ENCODE measurements at places on chromosomes 3 and 15.

DNA sequence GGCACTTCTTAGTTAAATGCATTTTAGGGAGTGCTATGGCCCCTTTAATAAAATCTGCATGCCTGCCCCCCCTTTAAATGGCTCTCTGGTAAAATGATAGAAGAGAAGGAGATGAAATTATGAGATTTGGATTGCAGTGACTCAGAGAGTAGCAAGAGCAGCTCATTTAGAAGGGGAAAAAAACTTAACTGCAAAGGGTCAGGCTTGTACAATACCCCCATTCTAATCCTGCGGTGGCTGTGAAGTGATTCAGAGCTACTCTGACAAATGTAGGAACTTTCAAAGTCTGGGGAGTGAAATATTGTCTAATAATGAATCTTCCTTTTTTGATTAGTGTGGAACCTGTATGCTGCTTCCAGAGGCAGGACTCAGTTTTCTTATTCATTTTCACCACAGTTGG lies 44.1 kb upstream of the TBC1D23 start:
- no peak for DNase-seq

DNA sequence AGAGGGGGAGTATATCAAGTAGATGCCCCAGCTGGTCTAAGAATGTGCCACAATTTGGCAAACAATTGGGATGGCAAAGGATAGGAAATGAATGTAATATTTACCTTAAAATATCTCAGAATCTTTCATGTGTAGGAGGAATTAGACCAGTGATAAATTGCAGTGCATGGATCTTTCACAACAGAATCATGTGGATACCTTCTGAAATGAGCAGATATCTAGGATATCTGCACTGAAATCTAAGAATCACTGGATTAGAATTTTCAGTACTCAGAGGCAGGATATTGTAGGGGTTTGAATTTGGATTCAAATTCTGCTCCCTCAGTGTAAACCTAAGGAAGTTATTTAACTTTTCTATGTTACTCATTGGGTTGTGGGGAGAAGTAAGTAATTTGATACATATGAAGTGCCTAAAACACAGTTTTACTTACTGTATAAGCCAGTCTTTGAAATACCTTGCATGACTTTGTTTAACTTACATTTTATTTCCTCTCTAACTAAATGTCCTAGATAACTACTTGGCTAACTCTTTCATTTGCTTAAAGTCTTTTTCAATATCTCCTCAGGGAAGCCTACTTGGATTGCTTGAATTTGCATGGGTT lies 8.8 kb downstream of the IL1RAP start:
- no peak for DNase-seq

DNA sequence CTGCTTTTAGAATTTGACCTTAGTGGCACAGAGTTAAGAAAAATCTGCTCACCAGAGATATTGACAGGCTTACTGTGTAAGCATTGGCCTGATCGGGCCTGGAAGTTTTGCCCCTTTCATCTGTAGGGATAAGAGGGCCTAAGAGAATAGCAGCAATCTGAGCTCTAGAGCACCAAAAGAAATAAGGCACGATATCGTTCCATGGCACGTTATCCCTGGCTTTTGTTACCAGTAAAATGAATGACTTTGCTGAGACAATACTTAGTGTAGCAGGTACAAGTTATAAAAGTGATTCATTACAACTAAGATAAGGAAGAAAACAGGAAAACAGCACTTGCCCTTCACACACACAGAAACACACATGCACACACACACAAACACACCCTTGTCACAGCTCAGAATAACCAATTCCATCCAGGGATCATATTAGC lies 5.0 kb downstream of the THBS1 start:
- DNase-seq: peak; percentile 49

GRCh38 chr15:29268706-29269484 lies 727 bp downstream of the NSMCE3 start:
- DNase-seq: peak; percentile 30

- no peak for DNase-seq
These were observed 40.0 kb downstream of the TRH start for GRCh38 chr3:130014526-130014925.

- DNase-seq: no peak
These were observed 102.9 kb upstream of the CHRM5 start for GRCh38 chr15:33865416-33865815.

DNA sequence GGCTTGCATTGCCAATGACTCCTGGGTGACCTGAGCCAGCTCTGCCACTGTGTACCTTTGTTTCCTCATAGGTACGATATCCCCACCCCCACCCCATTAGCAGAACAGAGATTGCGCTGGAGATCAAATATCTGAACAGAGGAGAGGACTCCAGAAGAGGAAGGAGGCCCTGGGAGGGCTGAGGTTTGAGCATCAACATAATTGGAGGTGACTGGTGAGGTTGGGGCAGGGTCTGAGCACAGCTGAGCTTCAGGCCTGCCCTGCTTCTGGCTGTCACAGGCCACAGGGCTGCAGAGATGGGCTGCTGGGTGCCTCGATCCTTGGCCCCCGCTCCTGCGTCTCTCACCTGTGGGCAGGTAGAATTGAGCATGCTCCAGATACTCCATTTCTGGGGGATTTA lies 21.3 kb upstream of the CACNA2D2 start:
- DNase-seq: no peak

DNA sequence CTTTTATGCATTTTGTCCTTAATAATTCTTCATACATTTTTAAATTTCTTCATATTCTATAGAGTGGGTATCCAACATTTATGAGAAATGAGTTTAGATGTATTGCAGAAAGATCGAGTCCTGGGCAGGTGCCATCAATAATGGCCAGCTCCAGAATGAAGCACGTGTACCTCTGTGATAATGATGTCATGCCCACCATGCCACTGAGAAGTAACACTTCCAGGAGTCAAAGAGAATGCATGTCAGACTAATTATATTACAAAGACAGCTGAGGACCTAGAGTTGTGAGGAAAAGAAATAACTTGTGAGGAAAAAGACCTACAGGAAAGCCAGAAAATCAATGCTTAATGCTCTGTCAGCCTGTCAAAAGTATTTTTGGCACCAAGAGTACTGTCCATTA lies 157.4 kb upstream of the P2RY1 start:
- no peak for DNase-seq

- DNase-seq: no peak
These were observed 116.8 kb upstream of the CNTN6 start for GRCh38 chr3:976006-976405.

- no peak for DNase-seq
These were observed 33.9 kb downstream of the DZIP1L start for GRCh38 chr3:138081371-138082084.

DNA sequence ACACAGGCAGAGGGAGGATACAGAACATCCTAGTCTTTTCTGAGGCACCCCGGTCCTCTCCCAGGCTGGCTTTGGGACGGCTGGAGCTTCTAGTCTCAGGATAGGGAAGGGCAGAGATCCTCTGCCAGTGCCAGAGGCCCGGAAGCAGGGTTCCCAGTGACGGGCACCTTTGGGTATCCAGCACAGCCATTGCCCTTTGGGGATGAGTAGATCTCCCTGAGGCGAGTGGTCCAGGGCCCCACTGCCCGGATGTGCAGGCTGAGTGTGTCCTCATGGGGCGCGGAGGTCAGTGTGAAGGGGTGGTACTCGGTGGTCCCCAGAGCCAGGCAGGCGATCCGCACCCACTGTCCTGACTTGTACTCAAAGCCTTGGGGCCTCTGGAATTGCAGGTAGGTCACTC lies 18.3 kb downstream of the DUOX2 start:
- no peak for DNase-seq

GRCh38 chr15:66743703-66744536 lies 41.9 kb downstream of the SMAD6 start:
- DNase-seq: peak; percentile 58

- peak; percentile 34 for DNase-seq
These were observed 345.2 kb downstream of the VPS13C start for GRCh38 chr15:61715082-61715481.

- DNase-seq: peak; percentile 77
These were observed 147.1 kb downstream of the PGPEP1L start for GRCh38 chr15:98860281-98861041.

- peak; percentile 30 for DNase-seq
These were observed 28.5 kb downstream of the COMMD2 start for GRCh38 chr3:149723781-149724180.

GRCh38 chr3:4601892-4602291 lies 108.7 kb downstream of the ITPR1 start:
- peak; percentile 47 for DNase-seq

GRCh38 chr3:184620475-184621119 lies 59.0 kb downstream of the EPHB3 start:
- DNase-seq: no peak

DNA sequence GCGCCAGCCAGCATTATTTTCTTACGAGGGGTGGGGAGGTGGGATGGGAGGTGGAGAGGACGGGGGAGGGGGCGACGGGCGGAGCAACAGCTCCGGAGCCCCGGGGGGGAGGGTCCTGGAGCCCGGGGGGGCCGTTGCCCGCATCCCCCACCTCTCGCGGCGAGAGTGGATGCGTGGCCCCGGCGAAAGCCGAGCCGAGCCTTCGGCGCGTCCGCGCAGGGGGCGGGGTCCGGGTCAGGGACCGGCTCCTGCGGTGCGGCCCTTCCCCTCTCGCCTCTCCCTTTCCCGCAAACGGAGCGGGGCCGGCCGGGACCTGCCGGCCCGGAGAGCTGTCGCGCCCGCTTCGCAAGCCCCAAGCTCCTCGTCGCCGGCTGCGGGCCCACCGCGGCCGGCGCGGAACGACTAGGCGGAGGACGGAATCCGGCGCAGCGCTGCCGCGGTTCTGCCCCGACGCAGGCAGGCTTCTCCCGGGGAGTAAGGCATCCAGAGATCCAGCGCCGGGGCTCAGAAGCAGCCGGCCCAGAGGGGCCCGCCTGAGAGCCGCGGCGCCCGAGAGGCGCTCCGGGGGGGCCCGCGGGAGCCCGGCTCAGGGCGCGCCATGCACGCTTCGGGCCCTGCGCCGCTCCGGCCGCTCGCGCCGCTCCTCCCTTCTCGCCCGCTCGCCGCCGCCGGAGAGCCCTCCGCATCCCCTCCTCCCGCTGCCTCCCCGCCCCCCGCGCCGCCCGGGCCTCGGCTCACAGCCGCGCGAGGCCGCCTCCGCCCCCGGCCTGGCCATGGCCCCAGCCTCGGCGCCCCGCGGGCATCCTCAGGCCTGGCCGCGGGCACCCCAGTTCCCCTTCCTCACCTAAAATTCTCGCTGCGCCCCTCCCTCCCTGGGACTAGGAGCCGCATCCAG lies 459 bp upstream of the ADCY5 start:
- no peak for DNase-seq

DNA sequence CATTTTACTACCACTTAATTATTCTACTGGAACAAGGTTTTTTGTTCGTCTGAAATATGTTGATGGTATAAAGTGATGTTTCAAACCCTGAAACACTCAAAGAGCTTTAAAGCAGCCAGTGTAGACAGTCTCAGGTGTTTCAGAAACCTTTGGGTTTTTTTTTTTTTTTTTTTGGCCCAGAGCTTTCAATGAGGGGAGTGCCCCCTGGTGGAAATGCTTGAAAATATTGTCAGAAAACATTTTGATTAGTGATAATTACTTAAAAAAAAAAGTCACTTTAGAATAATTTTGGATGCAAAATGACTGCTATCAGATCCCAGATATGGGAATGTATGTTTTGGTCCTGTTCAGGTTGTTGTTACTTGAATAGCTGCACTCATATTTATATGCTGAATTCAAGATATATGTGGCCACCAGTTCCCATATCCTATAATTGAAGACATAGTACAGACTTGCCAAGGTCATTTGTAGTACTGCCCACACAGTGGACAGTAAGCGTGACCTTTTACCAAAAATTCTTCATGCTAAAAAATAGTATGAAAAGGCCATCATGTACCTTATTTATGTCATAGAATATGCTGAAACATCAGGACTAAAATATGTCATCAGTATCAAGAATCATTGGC lies 35.9 kb downstream of the SATB1 start:
- no peak for DNase-seq

DNA sequence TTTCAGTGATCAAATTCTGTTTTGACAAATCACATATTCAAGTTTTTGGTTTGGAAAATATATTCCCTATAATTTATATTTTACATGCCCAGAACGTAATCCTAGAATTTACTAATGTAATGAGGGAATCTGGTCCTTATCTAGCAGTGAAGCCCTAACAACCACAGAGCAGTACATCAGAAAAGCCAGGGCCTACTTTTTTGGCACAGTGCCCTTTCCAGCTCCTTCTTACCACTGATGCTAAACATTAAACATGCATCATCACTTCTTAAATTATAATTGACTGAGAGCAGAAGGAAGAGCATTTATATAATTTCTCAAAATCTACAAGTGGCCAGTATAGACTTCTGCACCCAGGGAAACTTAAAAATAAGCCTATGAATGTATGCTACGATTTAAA lies 66.7 kb downstream of the FBXL22 start:
- no peak for DNase-seq

DNA sequence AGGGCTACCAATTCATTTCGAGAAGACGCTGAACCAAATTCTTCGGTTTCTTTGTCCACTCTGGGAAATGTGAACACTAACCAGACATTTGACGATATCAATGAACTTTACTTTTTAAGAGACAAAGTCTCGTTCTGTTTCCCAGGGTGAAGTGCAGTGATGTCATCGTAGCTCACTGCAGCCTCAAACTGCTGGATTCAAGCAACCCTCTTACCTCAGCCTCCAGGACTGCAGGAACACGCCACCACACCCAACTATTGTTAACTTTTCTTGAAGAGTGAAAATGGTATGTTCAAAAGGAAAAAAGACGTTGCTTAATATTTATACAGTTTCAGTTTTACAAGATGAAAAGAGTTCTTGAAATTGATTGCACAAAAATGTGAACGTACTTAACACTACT lies 30.6 kb downstream of the MB21D2 start:
- no peak for DNase-seq

DNA sequence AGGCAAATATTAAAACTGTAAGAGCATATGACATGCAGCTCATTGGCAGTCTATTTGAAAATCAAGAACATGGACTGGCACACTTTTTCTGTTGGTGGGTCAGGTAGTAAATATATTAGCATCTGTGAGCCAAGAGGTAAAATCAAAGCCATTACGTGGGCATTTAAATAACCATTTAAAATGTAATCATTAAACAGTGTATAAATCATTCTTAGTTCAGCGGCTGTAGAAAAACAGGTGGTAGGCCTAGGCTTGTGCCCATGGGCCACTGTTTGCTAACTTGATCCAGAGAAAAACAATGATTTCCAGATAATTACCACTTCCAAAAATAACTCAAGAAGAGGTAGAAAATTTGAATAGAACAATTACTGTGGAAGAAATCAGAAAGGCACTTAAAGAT lies 105.1 kb downstream of the CHST2 start:
- no peak for DNase-seq

- DNase-seq: peak; percentile 16
These were observed 107.5 kb upstream of the ARHGEF26 start for GRCh38 chr3:154013736-154014135.
